ENCODE measurements at places on chromosomes 7 and 10. TPM values are rescaled to one million over a fixed set of nuclear protein-coding genes. Genes with fewer than 3 reads are reported as not detected.

The DCLRE1A gene
- 8.2 TPM for total RNA-seq

The STX1A gene
- 72.9 TPM for total RNA-seq

The SORBS1 gene
- total RNA-seq: 3.1 TPM

The AKR1C2 gene
- 10.1 TPM for total RNA-seq

The PUS7 gene
- 33.1 TPM for total RNA-seq
